ENCODE measurements at places on chromosomes 5 and 9. TPM values are rescaled to one million over a fixed set of nuclear protein-coding genes. Genes with fewer than 3 reads are reported as not detected.
A peak's percentile ranks its signal among the peaks of the same experiment; 100 is the strongest.

DNA sequence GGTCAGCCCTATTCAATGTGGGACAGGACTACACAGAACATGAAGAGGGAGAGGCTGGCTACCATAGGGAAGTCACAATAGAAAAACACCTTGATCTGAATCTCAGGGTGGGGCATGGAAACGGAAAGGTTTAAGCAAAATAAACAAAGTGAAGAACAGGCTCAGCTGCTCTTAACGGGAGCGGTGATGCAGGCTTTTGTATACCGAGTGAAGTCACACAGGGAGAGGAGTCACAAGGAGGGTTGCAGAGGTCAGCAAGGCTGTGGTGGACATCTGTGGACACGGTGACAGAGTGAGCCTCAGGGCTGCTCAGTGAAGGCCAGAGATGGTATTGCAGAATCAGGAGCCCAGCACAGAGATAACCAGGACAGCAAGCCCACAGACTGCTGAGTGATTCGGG is 30.6 kb upstream of the SEMA4D start:
- H3K27me3 ChIP-seq: peaks cover 11% of the 10 kb centered on the region
- H3K4me3 ChIP-seq: no peak overlapping the region
- no peak for DNase-seq
- no peaks in the 10 kb centered on the region for H3K36me3 ChIP-seq

DNA sequence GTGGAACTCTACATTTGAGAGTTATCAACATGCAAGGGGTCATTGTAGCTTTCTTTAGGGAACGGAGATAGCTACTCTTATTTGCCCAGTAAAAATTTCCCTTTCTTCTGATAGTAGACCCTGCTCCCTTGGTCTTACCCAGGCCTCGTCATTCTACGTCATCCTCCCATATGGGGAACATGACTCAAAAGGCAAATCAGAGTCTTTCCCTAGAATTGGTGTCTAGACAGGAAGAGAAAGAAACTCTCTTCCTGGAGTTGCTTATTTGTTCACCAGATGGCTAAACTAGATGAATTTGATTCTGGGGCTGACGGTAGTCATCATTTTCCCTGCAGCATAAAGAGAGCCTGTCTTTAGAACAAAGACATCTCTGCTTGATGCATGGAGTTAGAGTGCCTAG is 12.2 kb upstream of the SLC38A9 start:
- H3K27me3 ChIP-seq: peaks cover 19% of the 10 kb centered on the region
- DNase-seq: no peak
- H3K4me3 ChIP-seq: no peak overlapping the region
- no peaks in the 10 kb centered on the region for H3K36me3 ChIP-seq
- H3K27ac ChIP-seq: no peak overlapping the region
- no peaks in the 10 kb centered on the region for H3K4me1 ChIP-seq

- peak overlapping the region; percentile 93 for H3K27ac ChIP-seq
- H3K4me3 ChIP-seq: peak overlapping the region; percentile 82
- no peaks in the 10 kb centered on the region for H3K27me3 ChIP-seq
- peak; percentile 46 for DNase-seq
These were observed 5.7 kb upstream of the NOTCH1 start for GRCh38 chr9:136551401-136552116.

DNA sequence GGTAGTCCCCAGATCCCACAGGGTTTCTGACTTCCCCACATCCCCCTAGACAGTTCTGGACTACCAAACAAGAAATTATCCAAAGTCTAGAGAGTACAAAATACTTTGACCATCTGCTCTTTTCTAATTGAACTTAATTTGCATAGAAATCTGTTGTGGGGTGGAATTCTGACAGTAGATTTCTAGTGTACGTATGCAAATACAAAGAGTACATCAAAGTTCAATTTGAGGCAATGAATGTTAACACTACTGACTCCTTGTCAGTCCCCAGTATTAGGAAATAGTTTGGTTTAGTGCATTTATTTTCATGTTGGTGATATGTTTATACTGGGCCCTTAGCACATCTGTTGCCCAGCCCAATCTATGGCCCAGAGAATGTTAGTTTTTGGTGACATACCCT is 292.6 kb downstream of the CETN3 start:
- H3K4me3 ChIP-seq: no peak overlapping the region
- H3K36me3 ChIP-seq: peaks cover 5% of the 10 kb centered on the region
- H3K4me1 ChIP-seq: no peaks in the 10 kb centered on the region
- no peak for DNase-seq
- H3K27me3 ChIP-seq: no peaks in the 10 kb centered on the region

- no peak for DNase-seq
- no peak overlapping the region for H3K4me3 ChIP-seq
- H3K4me1 ChIP-seq: no peaks in the 10 kb centered on the region
- no peaks in the 10 kb centered on the region for H3K36me3 ChIP-seq
These were observed 85.1 kb upstream of the GRHPR start for GRCh38 chr9:37337301-37337890.

DNA sequence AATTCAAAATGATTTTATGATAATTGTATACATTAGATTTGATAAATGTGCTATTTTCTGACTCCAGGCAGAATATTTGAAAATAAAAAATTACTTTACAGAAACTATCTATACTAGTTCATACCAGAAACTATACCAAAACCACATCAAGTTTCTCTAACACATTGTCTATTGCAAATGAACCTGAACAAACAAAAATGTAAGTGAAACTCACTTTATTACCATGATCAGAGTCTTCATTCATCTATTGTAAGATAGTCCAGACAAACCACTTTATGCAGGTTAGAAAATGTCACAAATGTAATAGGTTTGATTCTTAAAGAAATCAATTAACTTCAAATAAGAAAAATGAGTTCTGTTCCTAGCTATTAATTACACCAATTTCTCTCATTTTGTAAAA is 99.4 kb downstream of the OXCT1 start:
- peaks cover 12% of the 10 kb centered on the region for H3K4me1 ChIP-seq
- no peak for DNase-seq
- no peak overlapping the region for H3K27ac ChIP-seq
- no peaks in the 10 kb centered on the region for H3K27me3 ChIP-seq

DNA sequence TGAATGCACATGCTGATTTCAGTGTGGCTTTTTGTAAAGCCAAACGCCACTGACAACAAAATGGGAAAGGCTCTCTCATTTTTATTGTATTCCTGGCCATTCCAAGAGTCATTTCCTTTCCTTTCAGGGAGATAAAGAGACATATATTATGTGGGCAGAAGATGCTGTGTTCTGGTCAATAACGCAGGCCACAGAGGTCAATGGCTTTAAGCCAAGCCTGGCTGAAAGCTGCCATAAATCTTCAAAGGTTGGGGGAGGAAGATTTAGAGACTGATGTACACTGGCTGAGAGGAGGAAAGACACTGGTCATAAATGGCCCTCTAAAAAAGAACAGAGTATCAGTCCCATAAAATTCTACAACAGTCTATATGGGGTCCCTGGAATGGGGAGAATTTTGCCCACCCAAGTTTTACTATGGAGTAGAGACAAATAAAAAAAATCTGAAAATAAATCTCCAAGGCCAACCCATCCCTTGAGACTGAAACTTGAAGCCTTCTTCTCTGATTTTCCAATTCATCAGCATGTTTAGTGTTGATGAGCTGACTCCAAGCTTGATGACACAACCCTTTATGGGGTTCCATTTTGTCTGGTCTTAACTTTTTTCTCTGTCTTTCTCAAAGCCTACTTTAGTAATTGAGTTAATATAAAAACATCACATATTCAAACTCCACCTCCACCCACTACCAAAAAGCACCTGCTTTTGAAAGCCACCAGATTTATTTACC is 152.1 kb upstream of the SLC24A2 start:
- H3K4me1 ChIP-seq: no peaks in the 10 kb centered on the region
- H3K27ac ChIP-seq: no peak overlapping the region
- H3K36me3 ChIP-seq: no peaks in the 10 kb centered on the region
- no peak overlapping the region for H3K4me3 ChIP-seq

The LRRC70 gene
- total RNA-seq: 0.25 TPM

DNA sequence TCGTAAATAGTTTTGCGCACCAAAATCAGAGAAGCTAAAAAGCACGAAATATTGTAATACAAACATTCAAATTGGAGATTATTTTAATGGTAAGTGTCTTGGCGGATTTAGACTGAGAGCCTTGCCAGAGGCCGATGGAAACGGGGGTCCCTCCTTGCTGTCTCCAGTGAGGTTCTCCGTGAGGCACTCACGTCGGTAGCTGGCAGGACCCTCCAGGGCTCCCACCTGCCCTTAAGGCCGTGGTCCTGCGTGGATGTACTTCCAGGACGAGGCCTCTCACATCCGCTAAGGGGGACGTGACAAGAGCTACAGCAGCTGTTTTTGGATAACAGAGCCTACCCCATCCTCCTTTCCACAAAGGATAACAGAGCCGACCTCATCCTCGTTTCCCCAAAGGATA is 7.9 kb downstream of the NKD2 start:
- H3K4me3 ChIP-seq: no peak overlapping the region
- H3K27me3 ChIP-seq: peaks cover 50% of the 10 kb centered on the region
- DNase-seq: no peak

DNA sequence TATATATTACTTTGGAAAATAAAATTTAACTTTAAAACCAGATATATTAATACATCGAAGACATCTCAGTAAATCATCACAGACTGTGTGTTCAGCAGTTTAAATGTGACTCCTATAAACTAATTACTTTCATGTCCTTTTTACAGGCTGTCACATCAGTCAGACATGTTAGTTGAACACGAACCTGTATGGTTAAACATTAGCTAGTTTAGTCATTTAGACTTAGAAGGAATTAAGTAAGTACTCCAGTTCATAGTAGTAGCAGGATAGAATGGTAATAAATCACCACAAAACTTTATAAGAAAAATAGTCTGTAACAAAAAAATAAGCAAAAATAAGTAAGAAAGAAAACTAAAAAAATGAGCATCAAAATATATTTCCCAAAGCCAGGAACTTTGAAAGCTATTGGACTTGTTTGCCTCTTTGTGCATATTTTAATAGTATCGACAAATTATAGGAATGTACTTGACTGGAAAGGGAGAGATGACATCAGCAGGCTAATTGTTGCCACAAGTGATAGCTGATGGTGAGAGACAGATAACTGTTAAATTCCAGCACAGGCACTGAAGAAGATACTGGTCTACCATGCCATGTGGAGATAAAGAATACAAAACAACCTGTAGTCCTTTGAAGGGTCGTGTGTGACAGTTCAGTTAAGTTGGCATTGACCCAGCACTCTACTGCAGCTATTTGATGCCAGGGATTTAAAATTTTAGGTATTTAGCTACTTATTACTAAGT is 83.9 kb downstream of the RIC1 start:
- no peak for DNase-seq
- peaks cover 50% of the 10 kb centered on the region for H3K4me1 ChIP-seq
- H3K36me3 ChIP-seq: peaks cover 79% of the 10 kb centered on the region
- H3K4me3 ChIP-seq: no peak overlapping the region

GRCh38 chr9:121261755-121262154 is 6.2 kb upstream of the GSN start:
- 0 out of 2 replicates have a peak, but pooled peaks cover 4% of the 10 kb centered on the region for H3K36me3 ChIP-seq
- H3K4me3 ChIP-seq: no peak overlapping the region
- H3K27me3 ChIP-seq: peaks cover 4% of the 10 kb centered on the region

DNA sequence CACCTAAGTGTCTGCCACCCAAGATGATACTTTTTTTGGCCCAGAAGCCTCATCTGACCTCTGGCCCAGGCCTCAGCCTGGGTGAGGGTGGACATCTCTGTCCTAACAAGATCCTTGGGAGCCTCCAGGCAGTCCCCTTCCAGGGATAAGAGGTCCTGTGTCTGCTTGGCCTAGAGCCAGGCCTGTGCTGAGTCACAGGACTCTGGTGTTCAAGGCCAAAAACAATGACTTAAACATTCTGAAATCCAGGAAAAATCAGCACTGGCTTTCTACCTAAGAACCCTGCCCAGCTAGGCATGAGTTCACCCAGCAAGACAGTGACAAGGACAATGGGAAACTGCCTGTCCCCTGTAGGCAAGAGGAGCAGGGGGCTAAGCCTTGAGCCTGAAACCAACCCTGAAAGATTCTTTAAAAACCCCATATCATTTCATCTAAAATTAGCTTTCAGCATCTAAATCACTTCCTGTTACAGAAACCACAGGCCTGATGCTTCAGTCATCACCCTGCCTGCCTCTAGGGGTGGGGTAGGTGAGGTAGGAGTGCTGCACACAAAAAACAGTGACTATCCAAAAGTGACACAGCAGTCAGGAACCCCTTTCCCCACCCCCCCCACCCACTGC is 29.9 kb downstream of the CSF2 start:
- H3K27me3 ChIP-seq: no peaks in the 10 kb centered on the region
- peak overlapping the region; percentile 97 for H3K27ac ChIP-seq
- DNase-seq: peak; percentile 91
- peaks cover 51% of the 10 kb centered on the region for H3K4me1 ChIP-seq

- H3K4me3 ChIP-seq: no peak overlapping the region
- no peak for DNase-seq
- H3K27me3 ChIP-seq: peaks cover 1% of the 10 kb centered on the region
- no peak overlapping the region for H3K27ac ChIP-seq
These were observed 24.4 kb downstream of the NCS1 start for GRCh38 chr9:130196643-130197042.

- H3K27me3 ChIP-seq: peaks cover under 1% of the 10 kb centered on the region
- DNase-seq: peak; percentile 54
- peaks cover 65% of the 10 kb centered on the region for H3K4me1 ChIP-seq
- peak overlapping the region; percentile 59 for H3K4me3 ChIP-seq
- no peaks in the 10 kb centered on the region for H3K36me3 ChIP-seq
These were observed 60.2 kb downstream of the ARHGAP26 start for GRCh38 chr5:142830241-142831008.

The C9orf50 gene
- not detected for total RNA-seq

DNA sequence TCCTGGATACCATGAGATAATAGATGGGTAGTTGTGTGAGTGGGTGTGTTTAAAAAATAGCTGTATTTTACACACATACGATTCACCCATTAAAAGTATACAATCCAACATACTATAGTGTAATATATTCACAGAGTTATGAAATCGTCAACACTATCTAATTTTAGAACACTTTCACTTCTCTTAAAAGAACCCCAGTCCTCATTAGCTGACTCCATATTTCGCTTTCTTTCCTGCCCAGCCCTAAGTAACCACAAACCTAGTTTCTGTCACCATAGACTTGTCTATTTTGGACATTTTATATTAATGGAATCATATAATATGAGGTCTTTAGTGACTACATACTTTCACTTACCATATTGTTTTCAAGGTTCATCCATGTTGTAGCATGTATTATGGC is 63.8 kb upstream of the S1PR3 start:
- DNase-seq: no peak
- no peak overlapping the region for H3K27ac ChIP-seq
- peaks cover 6% of the 10 kb centered on the region for H3K4me1 ChIP-seq
- no peaks in the 10 kb centered on the region for H3K36me3 ChIP-seq

GRCh38 chr9:90103771-90104170 is 499.0 kb downstream of the GADD45G start:
- H3K4me1 ChIP-seq: no peaks in the 10 kb centered on the region
- H3K4me3 ChIP-seq: no peak overlapping the region
- no peak for DNase-seq
- no peaks in the 10 kb centered on the region for H3K27me3 ChIP-seq
- H3K36me3 ChIP-seq: no peaks in the 10 kb centered on the region
- H3K27ac ChIP-seq: no peak overlapping the region

All from HFFc6 (cell line).